Peyer's patch (tissue), 4 donors: ENCODE measurements at places on chromosomes 7 and 10. TPM values are rescaled to one million over a fixed set of nuclear protein-coding genes. Genes with fewer than 3 reads are reported as not detected.
A peak's percentile ranks its signal among the peaks of the same experiment; 100 is the strongest.

VWC2 gene
- not detected for total RNA-seq

PRKCQ gene
- total RNA-seq, result 5.0 TPM

BUD23 gene
- total RNA-seq, result 47.5 TPM

DIP2C gene
- total RNA-seq, result 15.5 TPM

ABLIM1 gene
- total RNA-seq, result 91.6 TPM

HNRNPA2B1 gene
- 246 TPM for total RNA-seq

GRCh38 chr10:70742537-70743429 lies 42.4 kb downstream of the TBATA start:
- no peak for DNase-seq

DNA sequence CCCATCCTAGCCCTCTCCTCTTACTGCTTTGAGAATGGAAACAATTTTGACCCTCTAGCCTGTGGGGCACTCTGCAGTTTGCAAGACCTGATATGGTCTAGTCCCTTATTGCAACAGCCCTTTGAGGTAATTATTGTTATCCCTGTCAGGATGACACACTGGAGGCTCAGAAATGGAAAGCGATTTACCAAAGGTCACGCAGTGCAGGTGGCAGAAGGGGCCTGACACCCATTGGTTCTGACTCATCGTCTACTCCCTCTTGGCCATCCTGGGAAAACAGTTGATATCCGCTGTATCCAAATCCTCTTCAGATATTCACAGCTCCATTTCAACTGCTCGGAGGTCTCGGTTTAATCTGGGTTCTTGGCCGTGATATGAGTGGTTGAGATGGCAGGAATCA lies 44.7 kb upstream of the AQP1 start:
- DNase-seq, result peak; percentile 57

DNA sequence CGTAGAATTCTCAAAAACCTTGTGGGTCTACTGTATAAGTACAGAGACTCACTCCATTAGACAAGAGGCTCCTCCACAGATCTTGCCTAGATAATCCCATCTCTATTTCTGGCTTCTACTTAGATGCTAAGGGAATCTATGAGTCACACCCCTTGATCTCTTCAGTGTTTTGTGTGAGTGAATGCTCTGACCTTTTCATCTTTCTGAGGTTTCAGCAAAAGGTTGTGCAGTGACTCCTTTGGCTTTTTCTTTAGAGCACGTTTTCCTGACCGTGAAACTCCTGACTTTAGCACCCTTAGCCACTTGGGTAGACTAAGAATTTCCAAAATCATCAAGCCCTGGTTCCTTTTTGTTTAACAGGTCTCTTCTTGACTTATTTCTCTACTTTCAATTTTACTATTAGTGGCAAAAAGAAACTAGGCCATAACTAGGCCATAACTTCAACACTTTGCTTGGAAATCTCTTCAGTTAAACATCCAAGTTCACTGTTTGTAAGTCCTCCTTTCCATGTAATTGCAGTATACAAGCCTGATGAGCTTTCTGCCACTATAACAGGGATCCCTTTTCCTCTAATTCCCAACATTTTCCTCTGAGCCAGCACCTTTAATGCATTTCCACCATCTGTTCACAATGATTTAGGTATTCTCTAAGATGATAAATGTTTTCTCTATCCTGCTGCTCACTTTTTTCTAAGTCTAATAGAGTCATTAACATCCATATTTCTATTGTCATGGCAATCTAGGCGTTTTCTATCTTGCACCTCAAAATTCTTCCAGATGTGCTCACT lies 19.4 kb downstream of the COPG2 start:
- no peak for DNase-seq

GRCh38 chr7:83517035-83517700 lies 131.8 kb downstream of the SEMA3E start:
- no peak for DNase-seq
